ENCODE measurements at places on chromosomes 12 and 14. TPM values are rescaled to one million over a fixed set of nuclear protein-coding genes. Genes with fewer than 3 reads are reported as not detected.

- DNase-seq, result no peak
Observed at GRCh38 chr14:100810435-100810834, 15.5 kb upstream of the MEG3 start.

DNA sequence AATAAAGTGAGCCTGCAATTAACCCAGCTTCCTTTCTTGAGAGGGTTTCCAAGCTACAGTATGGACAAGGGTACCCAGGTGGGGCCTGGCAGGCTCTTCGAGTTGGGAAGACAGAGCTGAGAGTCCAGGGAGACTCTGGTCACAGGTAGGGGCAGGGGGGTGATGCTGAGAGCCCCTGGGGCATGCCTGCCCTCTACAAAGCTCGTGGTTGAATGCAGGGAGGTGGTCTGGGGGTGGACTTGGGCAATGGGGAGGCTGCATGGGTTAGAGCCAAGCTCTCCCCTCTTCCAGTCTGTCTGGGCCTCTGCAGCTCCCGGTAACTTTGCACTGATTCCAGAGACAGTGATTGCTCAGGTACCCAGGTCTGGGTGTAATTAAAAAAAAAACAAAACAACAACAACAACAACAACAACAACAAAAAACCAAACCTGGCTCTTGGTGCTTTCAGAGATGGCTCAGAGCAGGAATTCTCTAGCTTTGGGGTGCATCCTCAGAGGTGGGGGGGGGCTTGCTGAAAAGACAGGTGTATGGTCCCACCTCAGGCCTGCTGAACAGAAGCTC is 30.8 kb upstream of the PPP2R5C start:
- DNase-seq, result no peak

Gene KRT78
- not detected for total RNA-seq

DNA sequence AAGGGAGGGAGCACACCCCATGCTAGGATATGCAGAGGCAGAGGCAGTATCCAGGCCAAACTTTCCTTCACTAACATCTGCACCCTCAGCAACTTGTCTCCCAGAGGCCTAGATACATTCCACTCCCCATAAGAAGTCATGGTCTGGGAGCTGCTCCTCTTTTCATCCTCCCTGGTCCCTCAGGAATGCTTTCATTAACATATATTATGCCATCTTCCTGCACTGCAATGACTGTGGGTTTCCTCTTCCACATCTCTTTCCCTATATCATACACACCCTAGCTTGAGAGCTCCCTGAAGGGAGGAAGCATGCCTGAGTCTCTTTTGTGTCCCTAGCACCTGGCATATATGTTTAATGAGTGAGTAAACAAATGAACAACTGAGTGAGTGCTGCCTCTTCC is 8.6 kb downstream of the DDN start:
- DNase-seq, result no peak

Gene HAL
- 2.1 TPM for total RNA-seq

Gene RHOJ
- total RNA-seq, result 55.9 TPM

Gene COL2A1
- not detected for total RNA-seq

- no peak for DNase-seq
Observed at GRCh38 chr12:13948621-13949020, 32.8 kb downstream of the GRIN2B start.

GRCh38 chr12:93373961-93374656 is 3.6 kb upstream of the NUDT4 start:
- no peak for DNase-seq

GRCh38 chr14:90440021-90440451 is 43.2 kb downstream of the CALM1 start:
- no peak for DNase-seq

Gene MDGA2
- not detected for total RNA-seq

GRCh38 chr14:25150401-25150800 is 100.5 kb upstream of the STXBP6 start:
- DNase-seq, result no peak

DNA sequence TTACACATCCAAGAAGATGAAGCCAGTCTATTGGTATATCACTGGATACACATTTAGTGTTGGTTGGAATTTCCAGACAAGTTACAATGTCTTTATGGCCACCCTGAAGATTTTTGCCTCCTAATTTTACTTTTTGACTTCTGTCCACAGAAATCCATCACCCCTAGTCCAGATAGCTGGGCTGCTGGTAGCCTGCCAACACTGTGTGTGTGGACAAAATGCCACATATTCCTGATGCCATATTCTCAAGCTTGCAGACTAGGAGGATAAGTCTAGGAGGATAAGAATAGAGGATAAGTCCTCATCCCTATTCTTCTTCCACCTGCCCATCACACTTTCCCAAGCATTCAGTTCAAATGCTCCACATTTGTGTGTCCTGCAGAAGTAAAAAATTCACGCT is 4.6 kb downstream of the ESR2 start:
- no peak for DNase-seq

DNA sequence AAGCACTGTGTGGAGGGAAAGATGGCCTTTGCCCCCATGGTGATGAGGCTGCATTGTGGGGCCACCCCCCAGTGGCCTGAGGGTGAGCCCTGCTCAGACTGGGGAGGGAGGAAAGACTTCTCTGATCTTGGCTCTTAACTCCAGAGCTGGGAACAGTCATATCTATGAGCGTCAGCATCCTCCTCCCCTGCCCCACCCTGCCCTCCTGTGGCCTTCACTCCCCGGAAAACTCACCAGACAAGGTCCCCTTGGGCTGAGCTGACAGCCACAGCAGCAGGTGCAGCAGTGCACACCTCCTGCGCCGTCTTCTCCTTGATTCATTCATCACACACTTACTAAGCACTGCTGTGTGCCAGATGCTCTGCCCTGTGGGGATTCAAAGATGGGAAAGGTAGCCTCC is 98.8 kb downstream of the B4GALNT3 start:
- no peak for DNase-seq

Gene OTX2
- total RNA-seq, result not detected

DNA sequence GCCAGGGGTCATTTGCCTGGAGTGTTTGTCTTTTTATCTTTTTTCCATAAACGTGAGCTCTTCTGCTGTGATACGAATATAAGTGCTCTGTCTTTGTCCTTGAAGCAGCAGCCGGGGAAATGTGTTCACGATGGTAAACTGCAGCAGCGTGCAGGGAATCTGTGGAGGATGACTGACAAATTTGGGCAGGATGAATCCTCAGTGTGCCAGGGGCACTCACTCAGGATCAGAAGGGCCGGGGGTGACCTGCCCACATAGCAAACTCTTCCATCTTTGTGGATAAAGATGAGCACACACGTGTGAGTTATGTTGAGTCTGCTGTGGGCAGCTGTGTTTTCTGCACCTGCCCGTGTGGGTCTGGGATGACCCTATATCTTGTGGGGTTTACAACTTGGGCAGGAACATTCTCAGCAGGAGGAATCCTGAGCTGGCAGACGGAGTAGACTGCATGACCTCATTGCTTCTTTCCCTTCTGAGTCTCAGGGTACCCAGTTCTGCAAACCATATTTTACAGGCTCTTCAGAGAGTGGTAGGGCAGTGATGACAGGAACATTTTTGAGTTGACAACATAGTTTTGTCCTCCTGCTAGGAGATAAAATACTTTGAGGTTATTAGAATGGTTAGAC is 711 bp downstream of the ANO4 start:
- DNase-seq, result no peak

DNA sequence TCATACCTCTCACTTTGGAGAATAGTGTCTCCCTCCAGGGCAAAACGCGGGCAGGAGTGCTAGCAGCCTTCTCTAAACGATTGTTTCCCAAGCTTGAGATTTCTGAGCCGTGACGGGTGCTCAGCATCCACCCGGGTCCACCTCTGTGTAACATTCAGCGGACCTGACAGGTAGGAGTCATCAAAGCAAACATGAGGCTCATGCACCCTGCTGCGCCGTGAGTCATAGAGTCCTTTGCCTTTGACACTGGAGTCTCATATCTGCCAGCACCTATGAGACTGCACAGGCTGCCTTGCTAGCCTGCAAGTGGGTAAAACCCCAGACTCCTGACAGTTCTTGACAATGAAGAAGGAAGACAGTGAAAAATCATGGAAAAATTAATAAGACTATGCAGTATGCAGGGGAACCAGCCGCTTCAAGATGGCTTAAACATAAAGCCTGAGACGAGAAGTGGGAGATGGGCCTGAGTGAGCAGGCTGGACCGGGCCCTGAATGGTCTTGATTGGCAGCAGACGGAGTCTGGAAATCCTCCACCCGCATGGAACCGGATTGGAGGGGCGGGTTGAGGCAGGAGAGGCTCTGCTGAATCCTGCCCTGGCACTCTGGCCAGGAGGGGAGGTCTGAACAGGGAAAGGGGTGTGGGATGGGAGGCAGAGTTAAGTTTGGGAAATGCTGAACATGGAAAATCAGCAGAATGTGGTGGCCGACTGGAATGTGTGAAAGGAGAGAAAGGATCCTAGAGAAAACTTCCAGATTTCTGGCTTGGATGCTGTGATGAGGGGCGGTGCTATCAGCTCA is 54.2 kb downstream of the LGMN start:
- DNase-seq, result peak; percentile 44

Gene POTEM
- not detected for total RNA-seq

- no peak for DNase-seq
Observed at GRCh38 chr12:32777159-32777558, 21.5 kb upstream of the YARS2 start.
